ENCODE measurements at places on chromosomes 2 and 18.

GRCh38 chr2:137007938-137008337, 242.6 kb downstream of the THSD7B start:
- no peak for DNase-seq

DNA sequence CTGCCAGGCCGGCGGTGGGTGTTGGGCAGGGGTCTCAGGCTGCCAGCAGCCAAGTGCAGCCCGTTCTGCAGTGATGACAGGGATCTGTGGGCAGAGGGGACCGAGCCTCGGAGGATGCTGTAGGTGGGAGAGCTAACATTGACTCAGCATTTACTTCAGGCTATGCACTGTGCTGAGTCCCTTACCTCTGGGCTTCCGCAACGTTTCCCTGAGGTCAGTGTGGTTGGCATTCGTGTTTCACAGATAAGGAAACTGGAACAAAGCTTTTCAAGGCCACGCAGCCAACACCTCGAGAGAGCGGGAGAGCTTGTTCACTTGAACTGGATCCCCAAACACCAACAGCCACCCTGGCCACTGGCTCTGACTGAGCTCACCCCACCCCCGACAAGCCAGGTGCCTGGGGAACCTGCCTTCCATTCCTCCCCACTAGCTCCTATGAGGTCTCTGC, 839 bp upstream of the GPR148 start:
- peak; percentile 52 for DNase-seq

- DNase-seq: no peak
These were observed 184.3 kb downstream of the GULP1 start for GRCh38 chr2:188475945-188476344.

- no peak for DNase-seq
These were observed 433.4 kb upstream of the MEIS1 start for GRCh38 chr2:66001538-66001937.

DNA sequence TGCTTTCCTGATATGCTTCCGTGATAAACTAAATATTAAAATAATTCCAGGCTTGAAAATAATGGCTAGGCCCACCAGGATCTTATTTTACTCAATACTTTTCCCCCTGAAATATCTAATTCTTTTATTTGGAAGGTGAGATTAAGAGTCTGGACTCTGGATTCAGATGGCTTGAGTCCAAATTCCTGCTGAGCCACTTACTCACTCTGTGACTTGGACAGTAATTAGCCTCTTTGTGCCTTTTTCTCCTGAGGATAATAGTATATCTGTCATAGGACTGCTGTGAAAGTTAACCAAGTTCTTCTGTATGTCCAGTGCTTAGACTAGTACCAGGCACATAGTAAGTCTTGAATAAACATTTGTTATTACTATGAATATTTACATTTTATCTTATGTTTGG, 127.3 kb upstream of the ERBB4 start:
- no peak for DNase-seq

DNA sequence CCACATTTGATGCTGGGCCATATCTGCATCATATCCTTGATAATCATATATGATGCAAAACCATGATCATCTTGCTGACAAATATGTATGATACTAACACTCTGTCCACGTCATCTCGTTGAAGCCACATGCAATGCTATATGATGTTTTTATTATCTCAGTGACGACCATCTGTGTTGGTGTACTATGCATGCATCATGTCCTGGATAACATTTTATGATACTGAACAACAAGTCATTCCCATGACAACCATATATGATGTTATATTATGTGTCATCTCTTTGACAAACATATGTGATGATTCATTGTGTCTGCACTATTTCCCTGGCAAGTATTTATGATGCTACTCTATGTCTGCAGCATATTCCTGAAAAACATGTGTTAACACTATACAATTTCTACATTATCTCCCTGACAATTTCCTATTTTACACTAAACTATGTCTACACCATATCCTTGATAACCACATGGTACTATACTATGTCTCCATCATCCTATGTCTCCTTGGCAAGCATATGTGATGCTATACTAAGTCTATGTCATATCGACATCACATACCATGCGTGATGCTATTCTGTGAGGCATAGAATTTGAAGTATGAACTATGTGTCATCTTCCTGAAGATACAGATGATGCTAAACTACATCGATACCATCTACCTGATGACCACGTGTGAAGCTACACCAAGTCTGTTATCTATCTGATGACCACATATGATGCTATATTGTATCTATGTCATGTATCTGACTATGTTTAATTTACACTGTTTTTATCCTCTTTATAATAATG, 37.0 kb downstream of the DAW1 start:
- no peak for DNase-seq

- no peak for DNase-seq
These were observed 52.0 kb upstream of the ARL4C start for GRCh38 chr2:234548695-234549420.

DNA sequence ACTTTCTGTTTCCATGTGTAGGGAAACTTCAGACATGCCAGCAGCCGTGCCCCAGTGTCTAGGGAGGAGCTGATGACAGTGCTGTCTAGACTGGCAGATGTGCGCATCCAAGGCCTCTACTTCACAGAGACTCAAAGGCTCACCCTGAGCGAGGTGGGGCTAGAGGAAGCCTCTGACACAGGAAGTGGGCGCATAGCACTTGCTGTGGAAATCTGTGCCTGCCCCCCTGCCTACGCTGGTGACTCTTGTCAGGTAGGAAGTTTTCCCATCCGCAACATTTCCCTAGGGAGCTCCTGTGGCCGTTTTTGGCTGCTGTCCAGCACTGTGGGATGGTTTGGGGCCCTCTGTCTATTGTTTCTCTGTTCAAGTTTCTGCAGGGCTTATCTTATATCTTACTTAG, 143.1 kb upstream of the TTC39C start:
- DNase-seq: no peak

DNA sequence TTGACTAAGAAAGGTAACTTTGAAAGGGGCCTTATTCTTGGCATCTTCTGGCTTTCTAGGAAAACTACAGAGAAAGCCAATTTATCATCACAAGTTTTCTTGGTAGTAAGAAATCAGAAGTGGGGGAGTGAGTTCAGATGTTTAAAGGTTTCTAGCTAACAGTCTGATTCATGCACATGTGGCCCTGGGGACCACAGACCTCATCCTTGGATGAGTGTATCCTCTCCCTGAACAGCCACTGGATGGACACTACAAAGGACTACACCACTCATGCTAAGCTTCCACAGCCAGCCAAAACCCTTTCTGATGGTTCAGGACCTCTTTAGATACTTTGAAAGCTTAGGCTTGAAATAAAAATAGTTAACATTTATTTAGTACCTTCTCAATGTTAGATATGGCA, 218.3 kb upstream of the STK17B start:
- DNase-seq: no peak

DNA sequence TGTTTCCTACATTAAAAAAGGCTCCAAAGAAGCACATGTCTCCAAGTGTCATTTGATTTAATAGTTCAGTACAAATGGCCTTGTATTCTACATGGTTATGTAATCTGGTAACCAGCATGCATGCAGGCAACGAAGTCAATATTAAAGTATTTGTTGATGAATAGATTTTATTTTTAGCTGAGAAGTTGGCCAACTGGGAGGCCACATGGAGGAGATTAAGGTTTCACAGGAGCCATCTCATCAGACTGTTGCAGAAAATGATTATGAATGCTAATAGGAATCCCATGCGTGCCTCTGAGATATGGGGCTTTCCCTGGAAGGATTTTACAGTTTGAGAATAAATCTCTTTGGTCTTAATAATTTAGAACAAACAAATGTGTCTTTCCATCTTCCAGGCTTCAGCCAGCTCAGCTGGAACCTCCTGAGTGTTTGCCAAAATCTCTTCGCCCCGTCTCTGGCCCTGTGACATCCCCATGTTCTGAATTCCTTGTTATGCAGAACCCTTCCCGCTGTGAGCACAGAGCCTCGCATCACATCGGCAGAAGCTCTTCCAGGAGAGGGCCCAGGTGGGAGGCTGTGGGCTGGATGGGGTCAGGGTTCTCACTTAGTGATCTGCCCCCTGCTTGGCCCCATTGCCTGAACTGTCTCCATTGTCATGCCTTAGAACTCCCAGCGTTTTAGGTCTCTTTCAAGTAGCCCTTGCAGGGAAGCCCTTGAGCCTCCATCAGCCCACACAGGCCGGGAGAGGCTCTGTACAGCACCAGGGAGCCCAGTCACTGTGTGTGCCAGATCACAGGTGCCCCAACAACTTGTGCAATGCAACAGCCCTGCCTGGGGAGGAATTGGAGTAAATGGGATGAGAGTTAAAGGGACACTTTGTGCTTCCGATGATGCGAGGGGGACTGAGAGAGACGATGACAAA, 190.5 kb upstream of the TWIST2 start:
- no peak for DNase-seq

DNA sequence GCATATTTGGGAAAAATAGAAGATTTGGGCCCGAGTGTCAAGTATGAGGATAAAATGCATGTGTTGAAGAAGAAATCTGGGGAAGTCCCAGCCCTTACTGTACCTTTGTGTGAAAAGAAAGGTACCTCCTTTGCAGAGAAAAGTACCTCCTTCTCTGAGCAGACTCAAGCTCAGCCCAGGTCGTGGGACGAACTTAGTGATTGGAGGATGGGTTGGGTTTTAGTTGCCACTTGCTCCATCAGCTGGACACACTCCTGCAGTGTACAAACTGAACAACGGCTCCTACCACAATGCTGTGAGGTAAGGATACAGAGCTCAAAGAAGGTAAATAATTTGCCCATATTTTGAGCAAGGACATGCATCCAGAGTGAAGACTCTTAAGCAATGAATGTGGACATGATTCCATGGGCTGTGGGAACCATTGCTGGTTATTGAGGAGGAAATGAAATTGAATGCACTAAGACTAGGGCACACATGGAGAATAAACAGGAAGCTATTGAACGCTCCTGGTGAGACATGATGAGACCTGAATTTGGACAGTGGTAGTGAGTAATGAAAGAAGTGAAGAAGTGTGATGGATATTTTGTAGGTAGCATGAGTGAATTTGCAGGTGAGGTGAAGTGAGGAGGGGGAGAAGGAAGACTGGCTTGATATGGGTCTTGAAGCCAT, 49.8 kb upstream of the IL1RL1 start:
- no peak for DNase-seq

- no peak for DNase-seq
These were observed 86.7 kb downstream of the ATL2 start for GRCh38 chr2:38290332-38290731.

- DNase-seq: no peak
These were observed 216.0 kb downstream of the FHOD3 start for GRCh38 chr18:36513556-36513955.

DNA sequence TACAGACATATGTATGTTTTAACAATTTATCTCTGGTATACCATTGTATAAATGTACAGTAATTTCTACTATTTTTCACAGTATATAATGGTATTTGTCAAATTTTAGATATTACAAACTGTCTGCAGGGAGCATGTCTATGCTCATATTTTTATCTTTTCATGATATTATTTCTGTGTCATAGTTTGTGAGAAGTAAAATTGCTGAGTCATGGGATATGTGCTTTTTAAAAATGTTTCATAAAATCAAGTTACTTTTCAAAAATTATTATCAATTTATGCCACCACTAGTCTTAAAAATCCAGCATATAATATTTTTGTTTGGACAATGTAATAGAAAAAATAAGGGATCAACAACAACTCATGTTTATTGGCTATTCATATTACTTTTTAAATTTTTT, 9.1 kb upstream of the ZNF804A start:
- DNase-seq: no peak

- no peak for DNase-seq
These were observed 31.7 kb upstream of the GPR17 start for GRCh38 chr2:127614246-127614645.

DNA sequence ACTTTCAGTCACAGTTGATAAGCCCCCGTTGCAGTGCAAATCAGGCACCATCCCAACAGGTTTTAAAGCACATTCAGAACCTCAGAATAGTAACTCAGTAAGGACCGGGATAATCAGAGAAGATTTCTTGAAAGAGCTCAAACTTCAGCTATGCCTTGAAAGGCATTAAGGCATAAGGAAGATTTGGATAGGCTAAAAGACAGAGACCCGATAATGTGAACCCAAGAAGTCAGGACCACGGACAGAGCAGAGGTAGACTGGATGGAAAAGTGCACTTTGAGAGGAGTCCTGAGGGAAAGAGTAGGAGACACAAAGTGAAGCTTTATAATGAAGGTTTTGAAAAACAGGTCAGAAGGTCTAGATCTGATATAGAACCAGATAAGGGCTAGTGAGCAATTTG, 36.9 kb upstream of the KLF7 start:
- DNase-seq: peak; percentile 55

DNA sequence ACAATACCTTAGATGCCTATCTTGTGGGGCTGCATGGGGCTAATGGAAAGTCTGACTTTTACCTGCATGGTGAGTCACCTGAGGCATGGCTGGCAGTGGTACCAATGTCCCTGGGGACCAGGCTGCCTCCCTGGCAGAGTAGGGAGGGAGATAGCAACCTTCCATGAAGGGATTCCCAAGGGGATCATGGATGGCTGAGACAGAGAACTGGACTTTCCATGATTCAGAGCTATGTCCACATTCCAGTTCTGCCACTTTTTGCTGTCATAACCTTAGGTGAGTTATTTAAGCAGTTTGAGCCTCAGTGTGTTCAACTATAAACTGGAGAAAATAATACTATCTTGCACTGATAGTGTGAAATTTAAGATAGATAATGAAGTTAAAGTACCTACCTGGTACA, 178.6 kb downstream of the SETBP1 start:
- DNase-seq: no peak

DNA sequence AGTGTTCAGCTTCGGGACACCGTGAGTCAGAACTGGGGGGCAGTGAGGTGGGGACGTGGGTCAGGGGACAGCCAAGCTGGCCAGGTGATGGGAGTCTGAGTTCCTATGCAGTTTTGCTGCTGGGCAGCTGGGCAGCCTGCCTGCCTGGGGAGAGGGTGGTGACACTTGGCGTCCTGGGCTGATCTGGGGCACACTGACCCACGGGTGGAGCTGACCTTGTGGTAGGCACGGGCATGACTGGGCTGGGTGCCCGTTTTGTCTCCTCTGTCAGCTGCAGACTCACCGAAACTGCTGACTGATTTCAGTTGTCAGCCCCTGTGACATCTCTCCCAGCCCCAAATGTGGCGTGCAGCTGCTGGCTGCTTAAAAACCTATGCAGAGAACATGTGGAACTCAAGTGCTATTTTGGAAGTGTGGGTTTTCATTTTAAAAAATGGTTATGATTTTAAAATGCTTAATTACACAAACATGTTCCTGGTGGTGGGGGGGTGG, 32.6 kb upstream of the E2F6 start:
- DNase-seq: peak; percentile 59

DNA sequence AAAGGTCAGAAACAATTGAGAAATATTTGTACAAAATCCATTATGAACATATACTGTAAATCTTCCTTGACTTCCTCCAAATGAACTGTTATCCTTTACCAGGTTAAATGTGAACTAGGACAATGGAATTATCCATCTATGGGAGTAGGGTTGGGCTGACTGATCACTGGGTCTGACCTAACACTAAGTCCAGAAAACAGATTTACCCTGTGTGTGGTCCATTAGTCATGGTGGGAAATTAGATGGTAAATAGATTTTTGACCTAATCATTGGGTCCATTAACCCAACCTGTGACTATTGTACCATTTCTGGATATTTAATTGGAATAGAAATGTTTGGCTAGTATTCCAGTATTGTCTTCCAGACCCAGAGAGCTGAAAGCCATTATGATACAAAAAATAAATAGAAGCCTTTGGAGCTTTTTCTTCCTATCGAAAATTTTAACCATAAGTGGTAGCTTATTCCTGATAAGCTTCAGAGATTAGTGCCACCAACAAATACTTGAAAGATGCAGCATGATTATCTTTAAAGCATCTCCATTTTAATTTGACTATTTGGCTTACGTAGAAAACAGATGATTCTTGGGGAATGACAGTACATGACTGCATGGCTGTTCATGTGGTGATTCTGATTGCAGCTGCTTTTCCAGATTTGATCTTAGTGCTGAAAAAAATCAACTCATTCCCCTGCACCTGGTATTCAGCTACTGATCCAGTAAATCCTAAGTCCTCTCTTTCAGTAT, 703.2 kb upstream of the FSHR start:
- DNase-seq: no peak
